Cerebellar nuclear complex (tissue), 1 donor: ENCODE measurements at places on chromosomes 5 and 9.

GRCh38 chr9:33170464-33171415 lies 3.6 kb upstream of the B4GALT1 start:
- no peak for DNase-seq

DNA sequence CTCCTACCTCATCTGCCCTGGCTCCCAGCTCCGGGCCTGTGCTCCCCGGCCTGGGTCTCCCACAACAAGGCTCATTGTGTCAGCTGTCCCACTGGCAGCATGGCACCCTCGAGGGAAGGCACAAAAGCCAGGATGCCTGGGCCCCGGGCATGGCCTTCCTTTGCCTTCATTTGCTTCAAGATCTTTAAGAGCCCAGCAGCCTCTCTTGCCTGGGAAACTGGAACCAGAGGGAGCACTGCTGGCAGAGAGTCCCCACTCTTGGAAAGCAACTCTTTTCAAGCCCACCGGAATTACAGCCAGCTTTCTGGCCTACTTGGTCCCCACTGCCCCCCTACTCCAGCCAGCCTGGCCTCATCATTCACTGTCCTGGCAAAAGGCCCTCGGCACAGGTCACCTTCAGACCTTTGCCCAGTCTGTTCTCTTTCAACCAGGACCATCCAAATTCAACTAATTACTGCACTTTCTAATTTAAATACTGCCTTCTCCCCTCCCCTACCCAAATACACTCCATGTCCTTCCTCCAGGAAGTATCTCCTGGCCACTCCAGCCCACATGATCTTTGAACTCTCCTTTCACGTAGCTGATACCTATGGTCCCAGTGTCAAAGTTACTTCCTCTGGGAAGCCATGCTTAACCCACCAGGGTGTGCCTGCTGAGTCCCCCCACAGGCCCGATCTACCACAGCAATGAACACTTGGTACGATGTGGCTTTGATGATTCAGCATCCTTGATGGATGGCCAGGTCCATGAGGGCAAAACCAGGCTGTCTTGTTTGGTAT lies 8.9 kb downstream of the ZER1 start:
- DNase-seq: no peak

DNA sequence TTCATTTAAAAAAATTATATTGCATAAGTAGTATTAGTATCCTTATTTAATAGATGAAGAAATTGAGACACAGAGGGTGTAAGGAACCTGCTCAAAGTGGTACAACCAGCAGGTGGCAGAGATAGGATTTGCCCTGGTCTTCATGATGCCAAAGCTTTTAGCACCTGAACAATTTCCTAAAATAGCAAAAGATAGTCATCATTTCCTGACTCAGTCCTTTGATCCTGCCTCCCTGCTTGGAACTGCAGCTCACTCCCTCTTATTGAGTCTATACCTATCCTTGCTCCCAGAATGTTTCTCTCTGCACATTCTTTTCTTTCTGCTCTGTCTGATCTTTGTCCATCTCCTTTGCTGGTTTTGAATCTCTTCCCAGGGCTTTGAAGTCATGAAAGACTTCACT lies 155.8 kb downstream of the FRMD3 start:
- no peak for DNase-seq

GRCh38 chr5:120108586-120109248 lies 355.4 kb upstream of the PRR16 start:
- DNase-seq: no peak

DNA sequence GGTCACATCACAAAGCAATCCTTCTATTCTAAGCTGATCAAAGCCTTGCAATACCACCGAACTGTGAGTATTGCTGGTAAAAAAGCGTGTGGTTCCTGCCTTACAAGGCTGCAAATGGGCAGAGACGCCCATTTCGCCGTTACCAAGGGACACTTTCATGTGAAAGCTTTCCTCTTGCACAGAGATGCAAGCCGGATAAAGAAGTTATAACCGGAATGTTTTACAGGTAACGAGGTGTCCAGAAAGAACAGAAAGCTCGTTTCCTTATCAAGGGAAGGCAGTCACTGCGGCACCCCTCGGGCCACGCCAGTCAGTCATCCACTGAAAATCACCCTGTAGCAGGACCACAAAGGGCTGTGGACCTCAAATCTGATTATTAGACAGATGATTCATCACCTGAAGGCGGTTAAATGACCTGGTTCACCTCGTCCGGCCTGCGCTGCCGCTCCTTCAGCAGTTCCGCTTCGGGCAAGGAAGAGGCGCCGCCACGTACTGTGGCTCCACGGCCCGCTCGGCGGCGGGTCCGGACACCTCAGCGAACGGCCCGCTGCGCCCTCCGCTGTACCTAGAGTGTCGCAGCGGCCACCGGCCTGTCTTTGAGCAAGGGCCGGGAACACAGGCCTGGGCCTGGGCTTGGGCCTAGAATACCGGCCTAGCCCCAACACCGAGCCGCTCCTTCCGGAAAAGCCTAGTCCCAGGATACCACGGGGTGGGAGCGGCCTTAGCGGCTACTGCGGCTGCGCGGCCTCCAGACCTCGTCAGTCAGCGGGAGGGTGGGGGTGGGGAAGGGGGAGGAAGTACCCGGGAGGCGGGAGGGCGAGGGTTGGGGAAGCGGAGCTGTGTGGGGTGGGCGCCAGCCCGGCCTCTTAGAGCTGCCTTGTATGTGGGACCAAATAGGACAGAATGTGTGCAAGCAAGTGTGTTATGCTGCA lies at the start of gene KLHL9:
TSS of gene KLHL9 (minus strand) at position 704 of the 932 bp plus-strand sequence. CDS start at position 159, 545 bp downstream.
- peak; percentile 67 for DNase-seq

DNA sequence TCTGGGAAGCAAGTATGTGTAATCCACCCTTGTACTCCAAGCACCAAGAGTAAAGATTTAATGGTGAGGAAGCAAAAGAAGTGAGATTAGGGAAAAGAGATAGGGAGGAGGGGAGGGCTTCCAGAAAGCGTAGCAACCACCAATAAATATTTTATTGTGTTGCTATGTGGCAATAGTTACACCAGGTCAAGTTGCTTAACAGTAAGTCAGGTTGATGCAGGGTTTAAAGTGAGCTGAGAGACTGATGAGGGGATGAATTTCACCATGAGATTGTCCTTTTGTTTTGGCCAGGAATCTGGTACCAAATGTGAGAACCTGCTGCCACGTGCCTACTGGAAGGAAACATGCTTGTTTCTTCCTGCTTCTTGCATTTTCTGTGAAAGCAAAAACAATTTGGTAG lies 62.7 kb downstream of the PCSK5 start:
- DNase-seq: no peak

DNA sequence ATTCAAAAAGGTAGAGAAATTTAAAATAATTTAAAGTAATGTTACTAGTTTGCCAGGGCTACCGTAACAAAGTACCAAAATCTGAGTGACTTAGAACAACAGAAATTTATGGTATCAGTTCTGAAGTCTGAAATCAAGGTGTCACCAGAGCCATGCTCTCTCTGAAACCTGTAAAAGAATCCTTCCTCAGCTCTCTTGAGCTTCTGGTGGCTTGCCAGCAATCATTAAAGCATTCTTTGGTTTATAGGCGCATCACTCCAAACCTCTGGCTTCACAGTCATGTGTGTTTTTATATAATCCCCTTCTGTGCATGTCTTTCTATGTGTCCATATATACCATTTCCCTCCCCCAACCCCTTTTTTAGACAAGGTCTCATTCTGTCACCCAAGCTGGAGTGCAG lies 220.3 kb downstream of the COX7C start:
- DNase-seq: no peak

- DNase-seq: no peak
Observed at GRCh38 chr5:145743396-145744061, 91.6 kb downstream of the PRELID2 start.

DNA sequence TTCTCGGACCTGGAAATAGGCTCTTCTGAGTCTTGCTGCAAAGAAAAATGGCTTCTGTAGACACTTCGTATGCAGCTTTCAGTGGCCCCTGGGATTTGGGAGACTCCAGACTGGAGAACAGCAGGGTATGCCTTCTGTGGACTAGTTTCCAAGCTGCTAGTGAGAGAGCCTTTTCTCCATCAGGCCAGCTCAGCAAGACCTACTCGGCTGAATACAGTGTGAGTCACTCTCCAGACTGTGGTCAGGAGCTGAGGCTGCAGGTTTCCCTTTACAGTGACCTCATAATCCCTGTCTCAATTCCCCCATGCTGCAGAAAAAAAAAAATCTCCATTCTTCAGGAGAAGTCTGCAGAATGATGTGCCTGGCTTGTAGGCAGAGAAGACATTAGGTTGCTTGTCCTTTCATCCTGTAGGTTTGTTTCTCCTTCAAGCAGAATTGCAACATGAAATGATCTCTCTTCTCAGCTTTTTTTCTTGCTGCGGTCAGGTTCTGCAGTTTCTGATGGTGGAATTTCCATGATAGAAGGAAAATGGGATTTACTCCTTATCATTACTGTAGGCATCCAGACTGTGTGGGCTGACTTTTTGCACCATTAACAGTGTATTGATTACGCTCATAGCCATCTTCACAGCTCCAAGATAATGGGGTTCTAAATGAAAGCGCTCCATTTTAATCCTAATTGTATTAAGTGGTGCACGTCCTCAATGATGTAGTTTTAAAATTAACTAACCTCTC lies 78.3 kb upstream of the TNFSF8 start:
- DNase-seq: no peak

DNA sequence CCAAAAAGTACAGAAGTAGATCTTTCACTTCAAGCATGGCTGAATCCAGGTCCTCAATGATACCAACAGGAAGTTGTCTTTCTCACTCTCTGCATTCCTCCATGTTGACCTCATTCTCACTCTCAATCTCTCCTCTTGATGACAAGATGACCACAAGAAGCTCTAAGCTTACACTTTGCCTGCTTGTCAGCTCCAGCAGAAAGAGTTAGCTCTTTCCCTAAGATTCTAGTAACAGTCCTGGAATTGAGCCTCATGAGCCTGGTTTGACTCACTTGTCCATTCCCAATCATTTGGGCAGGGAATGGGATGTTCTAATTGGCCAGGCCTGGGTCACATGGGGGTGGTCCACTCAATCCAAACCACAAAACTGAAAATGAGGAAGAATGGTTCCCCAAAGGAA lies 3.3 kb upstream of the CLTA start:
- DNase-seq: no peak

DNA sequence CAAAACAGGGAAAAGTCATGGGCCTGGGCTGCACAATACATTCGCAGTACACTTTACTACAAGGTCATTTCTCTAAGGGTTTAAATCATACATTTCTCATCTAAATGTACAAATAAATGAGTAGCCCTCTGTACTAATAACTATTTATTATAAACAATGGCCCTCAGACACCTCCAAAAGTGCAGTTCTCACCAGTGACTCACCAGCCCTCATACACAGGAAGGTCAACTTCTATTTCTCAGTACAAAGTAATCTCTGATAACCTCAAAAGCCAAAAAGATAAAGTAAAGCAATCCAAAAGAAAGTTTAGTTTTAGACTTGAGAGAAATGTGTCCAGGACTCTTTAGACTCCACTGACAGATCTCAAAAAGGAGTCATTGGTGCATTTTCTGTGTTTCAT lies 1258.1 kb upstream of the CDH6 start:
- DNase-seq: no peak

DNA sequence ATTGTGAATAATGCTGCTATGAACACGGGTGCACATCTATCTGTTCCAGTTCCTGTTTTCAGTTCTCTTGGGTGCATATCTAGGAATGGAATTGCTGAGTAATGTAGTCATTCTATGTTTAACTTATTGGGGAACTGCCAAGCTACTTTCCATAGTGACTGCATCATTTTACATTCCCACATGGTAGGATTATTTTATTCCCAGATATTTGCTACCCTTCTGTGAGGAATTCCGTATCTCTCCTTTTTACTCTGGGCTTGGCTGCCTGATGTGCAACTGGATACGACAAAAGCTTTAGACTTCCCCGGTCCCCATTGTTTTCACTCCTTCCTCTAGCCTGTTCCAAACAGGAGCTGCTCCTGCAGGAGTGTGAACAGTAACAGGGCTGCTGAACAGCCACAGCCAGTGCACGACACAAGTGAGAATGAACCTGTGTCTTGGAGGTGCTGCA lies 7.2 kb downstream of the TAS2R1 start:
- no peak for DNase-seq

DNA sequence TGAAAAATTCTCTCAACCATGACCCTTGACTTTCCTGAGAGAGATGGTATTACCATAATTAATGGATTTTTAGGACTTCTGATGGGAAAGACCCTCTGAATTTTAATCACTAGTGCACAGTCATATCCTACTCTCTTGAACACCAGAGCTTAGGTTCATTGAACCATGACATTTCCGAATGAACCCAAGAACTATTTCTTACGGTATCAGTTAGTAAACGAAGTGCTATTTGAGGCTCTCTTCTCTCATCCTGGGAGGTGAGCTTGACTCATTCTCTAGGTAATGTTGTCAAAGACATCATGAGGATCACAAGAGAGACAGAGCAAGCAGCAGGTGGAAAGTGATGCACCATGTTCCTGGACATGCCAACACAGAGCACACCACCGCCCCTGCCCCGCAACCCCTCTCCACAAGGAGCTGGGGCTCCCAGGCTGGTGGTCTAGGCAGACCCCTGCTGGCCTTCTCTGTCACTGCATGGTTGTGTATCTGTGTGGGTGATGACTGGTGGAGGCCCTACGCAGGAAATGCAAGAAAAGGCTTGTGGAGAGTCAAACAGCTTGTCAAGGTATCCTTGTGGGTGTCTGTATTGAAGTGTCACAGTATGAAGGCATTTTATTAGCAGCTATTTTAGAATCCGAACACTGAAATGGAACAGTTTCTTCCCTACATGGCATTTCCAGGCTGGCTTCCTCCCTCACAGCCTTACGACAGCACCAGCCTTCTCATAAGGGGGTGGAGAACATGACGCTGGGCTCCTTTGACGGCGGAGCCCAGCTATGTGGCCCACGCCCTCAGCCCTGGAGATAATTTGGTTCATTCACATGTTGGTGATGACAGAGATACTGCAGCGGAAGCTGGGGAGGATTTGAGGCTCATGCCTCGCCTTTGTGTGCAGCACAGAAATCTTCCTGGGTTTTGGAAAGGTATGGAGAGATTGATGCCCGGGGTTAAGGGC lies 297.6 kb downstream of the NTRK2 start:
- DNase-seq: no peak

- no peak for DNase-seq
Observed at GRCh38 chr5:106135473-106135872, 1535.3 kb downstream of the EFNA5 start.

GRCh38 chr5:60330236-60330635 lies 369.7 kb downstream of the DEPDC1B start:
- no peak for DNase-seq

DNA sequence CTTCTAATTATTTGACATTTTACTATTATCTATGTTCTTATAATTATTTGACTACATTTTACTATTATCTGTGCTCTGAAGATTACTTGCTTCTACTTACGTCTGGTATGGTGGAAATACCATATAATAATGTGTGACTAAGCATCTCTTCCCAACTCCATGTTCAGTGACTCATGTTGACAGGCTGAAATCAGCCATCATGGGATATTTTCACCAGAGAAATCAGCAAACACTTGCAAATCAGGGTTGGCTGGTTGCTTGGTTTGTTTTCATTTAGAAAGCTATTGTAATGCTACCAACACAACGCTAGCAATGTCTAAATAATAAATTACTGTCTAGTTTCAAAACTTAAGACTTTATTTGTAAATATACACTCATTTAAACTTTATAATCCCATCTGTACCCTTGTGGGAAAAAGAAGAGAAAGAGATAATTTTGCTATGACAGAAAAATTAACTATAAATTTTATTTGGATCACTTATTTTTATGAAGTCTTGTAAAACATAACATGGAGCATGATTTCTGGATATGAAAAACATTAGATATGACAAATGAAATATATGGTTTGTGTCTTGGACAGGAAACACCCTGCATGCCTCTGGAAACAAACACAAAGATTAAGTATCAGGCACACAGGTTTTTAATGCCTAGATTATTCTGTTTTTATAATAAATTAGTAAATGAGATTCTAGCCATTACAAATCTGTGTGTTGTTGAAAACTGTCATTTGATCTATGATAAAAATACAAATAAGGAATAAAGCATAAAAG lies 337.6 kb downstream of the BNC2 start:
- no peak for DNase-seq

- no peak for DNase-seq
Observed at GRCh38 chr5:150788977-150789376, 10.4 kb downstream of the SMIM3 start.
